ENCODE measurements at places on chromosomes 1 and 21.

- DNase-seq = no peak
Measured at GRCh38 chr1:248681651-248682050, 20.9 kb downstream of the OR14I1 start.

DNA sequence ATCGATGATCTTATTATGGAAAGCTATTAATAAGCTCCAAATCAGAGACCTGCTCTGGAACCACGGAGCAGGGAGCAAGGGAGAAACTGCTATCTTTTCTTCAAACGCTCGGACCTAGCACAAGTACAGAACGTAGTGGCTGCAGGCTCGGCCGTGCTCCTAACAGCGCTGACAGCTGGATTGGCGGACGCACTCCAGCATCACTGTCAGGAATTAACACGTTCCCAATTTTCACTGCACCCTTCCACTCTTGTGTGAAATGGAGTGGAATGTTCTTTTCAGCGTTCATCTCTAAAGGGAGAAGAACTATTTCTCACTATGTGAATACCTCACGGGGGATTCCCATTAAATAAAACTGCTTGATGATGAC lies 106.9 kb downstream of the ZNF281 start:
- no peak for DNase-seq

DNA sequence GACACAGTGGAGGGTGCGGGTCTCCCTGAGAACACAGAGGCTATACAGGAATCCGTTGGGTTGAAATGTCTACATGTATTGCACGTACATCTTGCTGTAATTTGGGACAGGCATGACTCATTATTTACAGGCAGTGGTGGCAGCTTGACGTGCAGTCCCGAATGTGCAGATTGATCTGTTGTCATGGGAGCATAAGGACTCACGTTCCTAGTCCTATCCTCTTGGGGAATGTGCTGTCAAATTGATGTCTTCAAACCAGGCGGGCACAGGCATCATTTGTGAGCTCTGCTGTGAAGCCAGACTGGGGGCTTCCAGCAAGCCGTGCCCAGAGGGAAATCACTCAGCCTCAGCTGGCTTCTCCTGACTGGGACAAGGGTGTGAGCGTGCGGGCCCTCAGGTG lies 40.5 kb downstream of the S100B start:
- no peak for DNase-seq

DNA sequence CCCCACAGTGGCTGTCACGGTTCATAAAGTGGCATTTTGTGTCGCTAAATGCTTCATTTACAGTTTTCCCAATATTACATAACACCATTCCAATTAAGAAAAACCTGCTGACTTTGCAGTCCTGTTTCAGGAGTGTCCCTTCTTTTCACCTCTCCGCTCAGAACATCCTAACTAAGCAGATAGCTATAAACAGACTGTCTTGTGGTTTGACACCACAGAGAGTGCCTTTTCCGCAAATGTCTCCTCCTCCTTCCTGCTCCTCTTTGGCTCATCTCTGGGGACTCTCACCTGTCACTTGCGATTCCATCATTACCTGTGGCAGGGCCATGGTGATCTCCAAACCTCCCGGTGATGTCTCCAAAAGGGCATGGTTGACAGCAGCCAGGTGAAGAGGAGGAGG lies 119.0 kb downstream of the CNIH3 start:
- no peak for DNase-seq

- DNase-seq = peak; percentile 18
Measured at GRCh38 chr1:161182214-161182613, 4.9 kb upstream of the B4GALT3 start.

DNA sequence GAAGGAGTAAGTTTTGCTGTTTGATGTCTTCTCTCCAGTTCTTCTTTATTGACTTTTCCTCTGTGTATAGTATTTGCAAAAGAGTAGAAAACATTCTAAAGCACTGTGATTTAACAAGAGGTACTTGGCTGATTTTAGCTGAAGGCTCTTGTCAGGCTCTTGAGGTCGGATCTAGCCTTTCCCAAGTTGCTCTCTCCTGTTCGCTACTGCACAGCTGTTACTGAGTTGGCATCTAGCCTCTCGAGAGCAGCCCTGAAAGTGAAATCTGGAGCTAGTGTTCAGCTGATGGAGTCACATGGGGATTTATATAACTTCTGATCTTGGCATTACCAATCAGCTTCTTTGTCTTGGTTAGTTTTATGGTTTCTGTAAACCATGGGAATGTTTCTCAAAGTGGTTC lies 193.1 kb downstream of the RYR2 start:
- no peak for DNase-seq

- no peak for DNase-seq
Measured at GRCh38 chr1:228989676-228989991, 254.4 kb downstream of the RHOU start.

- no peak for DNase-seq
Measured at GRCh38 chr1:241926141-241926540, 31.4 kb upstream of the BECN2 start.

DNA sequence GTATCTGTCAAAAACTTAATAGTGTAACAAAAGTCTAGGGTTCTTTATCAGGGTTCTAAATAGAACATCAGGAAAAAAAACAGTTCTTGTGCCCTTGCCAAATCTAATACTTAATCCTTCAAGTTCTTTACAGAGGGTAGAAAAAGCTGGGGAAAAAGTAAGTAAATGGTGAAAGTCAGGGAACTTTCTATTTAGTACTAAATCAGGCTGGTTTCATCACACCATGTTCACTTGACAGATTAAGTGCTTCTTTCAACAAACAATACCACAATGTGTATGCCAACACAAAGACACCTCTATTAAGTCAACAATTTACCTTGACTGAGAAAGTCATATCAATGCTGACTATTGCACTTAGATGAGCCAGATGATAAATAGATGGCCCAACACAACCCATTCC lies 9.7 kb downstream of the DBT start:
- no peak for DNase-seq

- DNase-seq = no peak
Measured at GRCh38 chr1:117695796-117696490, 90.1 kb downstream of the TENT5C start.

DNA sequence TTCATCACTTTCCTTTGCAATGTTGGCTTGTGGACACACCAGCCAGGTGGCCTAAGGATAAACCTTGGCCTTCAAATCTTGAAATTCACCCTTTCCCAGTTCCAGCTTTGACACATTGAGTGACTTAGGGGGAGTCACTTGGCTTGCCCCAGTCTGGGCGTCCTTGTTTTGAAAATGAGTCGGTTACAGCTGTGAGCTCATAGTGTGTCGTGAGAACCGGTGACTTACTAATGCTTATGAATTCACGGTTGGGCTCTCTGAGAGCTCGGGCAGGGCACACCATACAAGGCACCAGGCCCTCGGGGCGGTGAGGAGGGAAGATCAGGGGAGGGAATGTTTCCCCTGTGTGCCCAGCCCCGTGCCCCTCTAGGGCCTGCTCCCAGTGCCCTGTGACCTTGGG lies 126.9 kb upstream of the TMPRSS2 start:
- no peak for DNase-seq

DNA sequence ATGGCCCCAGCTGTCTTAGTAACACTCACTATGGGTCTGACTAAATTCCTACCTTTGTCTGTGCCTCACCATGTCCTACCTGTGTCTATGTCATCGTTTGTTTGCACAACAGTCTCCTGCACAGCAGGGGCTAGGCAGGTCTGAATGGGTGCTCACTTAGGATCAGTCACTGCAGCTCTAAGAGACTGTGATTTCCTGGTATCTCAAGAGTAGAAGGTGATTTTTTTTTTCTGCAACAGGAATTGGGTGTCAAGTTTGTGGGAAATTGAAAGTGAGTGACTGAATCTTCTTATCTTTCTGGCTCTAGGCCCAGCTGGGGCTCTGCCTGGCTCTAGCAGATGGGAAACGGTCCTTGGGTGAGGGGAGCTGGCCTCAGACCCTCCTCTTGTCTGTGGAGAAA lies 46.4 kb upstream of the TRABD2B start:
- no peak for DNase-seq

DNA sequence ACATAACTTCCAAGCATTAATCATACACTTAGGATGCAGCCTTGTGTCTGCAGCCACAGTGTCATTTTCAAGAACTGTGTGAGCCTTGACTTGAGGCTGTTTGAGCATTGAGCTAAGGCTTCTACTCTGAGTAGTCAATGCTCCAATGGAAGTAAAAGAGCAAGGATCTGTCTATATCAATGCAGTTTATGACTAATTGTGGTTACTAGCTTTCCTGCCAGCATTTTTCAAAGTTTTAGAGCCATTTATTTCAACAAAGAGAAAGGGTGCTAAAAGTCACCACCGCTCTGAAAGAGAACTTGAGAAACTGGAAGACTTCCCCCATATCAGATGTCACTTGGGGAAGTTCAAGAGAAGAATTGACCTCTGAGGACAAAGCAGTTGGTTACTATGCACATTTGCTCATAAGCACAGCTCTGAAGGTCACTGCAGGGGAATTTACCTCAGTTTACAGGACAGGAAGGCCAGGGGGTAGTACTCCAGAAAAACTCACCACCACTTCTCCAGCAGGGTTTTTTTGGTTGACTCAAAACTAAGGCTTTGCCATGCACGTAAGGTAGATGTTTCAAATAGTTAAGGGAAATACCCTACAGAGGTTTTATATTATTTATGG lies 24.5 kb upstream of the RGS1 start:
- no peak for DNase-seq

- DNase-seq = no peak
Measured at GRCh38 chr1:183431840-183432547, 13.8 kb upstream of the NMNAT2 start.

- no peak for DNase-seq
Measured at GRCh38 chr1:51305371-51305823, 25.0 kb downstream of the TTC39A start.

DNA sequence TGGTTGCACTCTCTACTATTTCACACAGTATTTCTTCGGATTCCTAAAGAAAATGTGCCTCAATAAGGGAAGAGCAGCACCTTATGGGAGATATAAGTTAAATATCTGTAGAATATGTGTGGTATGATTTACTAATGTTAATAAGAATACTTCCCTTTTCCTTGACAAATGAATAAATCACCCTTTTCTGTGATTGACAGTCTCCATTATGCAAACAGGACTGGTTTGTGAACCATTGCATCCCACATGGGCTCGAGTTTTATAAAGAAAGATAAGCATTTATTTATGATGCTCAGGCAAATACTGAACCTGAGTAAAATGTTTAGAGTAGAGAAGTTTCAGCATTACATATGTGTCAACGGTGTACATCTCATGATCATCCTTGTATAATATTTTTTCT lies 587.7 kb upstream of the BRINP3 start:
- no peak for DNase-seq

- DNase-seq = no peak
Measured at GRCh38 chr1:155309423-155310021, 856 bp downstream of the FDPS start.

DNA sequence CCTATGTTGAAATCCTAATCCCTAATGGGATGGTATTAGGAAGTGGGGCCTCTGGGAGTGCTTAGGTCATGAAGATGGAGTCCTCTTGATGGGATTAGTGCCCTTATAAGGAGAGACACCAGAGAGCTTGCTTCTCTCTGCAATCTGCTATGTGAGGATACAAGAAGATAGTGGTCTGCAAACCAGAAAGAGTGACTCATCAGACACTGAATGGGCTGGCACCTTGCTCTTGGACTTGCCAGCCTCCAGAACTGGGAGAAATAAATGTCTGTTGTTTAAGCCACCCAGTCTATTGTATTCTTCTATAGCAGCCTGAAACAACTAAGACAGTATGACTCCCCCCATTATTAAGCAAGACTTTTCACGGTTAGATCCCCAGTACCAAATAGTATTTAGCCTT lies 43.3 kb downstream of the C8B start:
- no peak for DNase-seq

- DNase-seq = no peak
Measured at GRCh38 chr1:96715482-96715881, 6.1 kb upstream of the PTBP2 start.

GRCh38 chr1:203692565-203693470 lies 66.2 kb downstream of the ATP2B4 start:
- no peak for DNase-seq

DNA sequence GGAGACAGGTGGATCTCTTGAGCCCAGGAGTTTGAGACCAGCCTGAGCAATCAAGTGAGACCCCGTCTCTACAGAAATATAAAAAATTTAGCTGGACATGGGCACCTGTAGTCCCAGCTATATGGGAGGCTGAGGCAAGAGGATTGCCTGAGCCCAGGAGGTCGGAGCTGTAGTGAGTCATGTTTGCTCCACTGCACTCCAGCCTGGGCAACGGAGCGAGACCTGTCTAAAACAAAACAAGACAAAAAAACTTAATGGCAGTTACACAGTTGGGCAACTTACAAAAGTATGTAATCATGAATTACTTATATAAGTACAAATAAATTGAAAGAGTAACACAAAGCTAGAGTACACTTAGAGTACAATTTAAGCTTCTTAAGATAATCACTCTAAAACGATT lies 25.2 kb downstream of the RC3H1 start:
- DNase-seq = no peak

DNA sequence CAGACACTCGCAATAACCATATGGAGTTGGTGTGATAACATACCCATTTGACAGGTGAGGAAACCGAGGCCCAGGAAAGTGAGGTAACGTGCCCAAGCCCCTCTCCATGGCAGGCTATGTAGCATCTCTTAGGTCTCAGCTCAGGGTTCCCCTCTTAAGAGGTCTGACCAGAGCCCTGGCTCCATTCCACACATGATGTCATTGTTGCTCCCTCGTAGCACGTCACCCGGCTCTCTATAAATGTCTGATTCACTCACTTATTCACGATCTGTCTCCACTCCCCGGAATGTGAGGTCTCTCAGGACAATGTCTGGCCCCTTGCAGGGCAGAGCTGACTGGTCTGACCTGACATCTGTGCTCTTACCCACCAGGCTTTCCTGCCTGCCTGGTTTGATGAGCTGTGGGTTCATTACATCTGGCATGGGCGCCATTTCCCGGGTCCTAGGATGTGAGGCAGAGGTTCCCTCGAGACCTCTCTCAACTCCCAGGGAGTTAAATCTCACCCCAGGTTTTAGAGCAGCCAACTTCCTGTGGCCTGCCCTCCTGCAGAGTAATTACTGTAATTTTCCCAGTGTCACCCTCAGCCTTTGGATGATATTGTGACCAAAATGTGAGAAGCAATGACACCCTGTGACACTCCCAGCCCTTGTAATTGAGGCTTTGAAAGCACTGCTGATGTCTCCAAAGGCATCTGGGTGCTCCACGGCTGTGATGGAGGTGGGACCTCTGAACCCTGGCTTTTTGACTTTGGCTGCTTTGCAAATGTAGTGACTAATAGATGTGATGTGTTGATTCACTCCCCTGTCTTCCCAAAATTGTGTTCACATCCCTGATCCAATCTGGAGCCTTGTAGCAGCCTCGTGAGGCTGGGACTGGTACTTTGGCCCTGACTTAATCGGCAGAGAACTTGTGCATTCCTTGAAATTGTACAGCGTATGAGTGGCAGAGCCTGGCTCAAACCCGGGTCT lies 10.6 kb downstream of the ACTL8 start:
- no peak for DNase-seq

Measured in stimulated activated CD4-positive, alpha-beta T cell treated with anti-CD3 and anti-CD28 coated beads, TNF-alpha, amount 100 ng/mL, for 4 hours (primary cell).